ENCODE measurements at places on chromosomes 4 and X. TPM values are rescaled to one million over a fixed set of nuclear protein-coding genes. Genes with fewer than 3 reads are reported as not detected.
A peak's percentile ranks its signal among the peaks of the same experiment; 100 is the strongest.

SCD5 gene
- 4.6 TPM for total RNA-seq

GRCh38 chrX:2928583-2929434, at the start of gene ARSD:
TSS of gene ARSD (minus strand) at chrX:2929339. CDS start at chrX:2929275, 64 bp downstream.
- no peaks in the 10 kb centered on the region for H3K27me3 ChIP-seq
- H3K4me1 ChIP-seq: no peaks in the 10 kb centered on the region
- H3K27ac ChIP-seq: peak within 1 kb of the TSS; percentile 92
- H3K4me3 ChIP-seq: peak within 1 kb of the TSS; percentile 58
- DNase-seq: peak; percentile 91
- no peaks in the 10 kb centered on the region for H3K36me3 ChIP-seq

ZDHHC15 gene
- total RNA-seq: 0.29 TPM

PLAC8 gene
- total RNA-seq: 0.51 TPM

SFRP2 gene
- total RNA-seq: 0.26 TPM

GRCh38 chr4:186058253-186058979, 10.5 kb upstream of the TLR3 start:
- no peaks in the 10 kb centered on the region for H3K4me1 ChIP-seq
- no peak overlapping the region for H3K27ac ChIP-seq
- H3K27me3 ChIP-seq: no peaks in the 10 kb centered on the region
- DNase-seq: no peak
- no peaks in the 10 kb centered on the region for H3K36me3 ChIP-seq

XAGE1B gene
- total RNA-seq: not detected

GRCh38 chr4:85555206-85555605, 80.3 kb downstream of the ARHGAP24 start:
- no peak overlapping the region for H3K4me3 ChIP-seq
- no peak for DNase-seq
- no peaks in the 10 kb centered on the region for H3K36me3 ChIP-seq
- no peaks in the 10 kb centered on the region for H3K27me3 ChIP-seq
- no peaks in the 10 kb centered on the region for H3K4me1 ChIP-seq

DNA sequence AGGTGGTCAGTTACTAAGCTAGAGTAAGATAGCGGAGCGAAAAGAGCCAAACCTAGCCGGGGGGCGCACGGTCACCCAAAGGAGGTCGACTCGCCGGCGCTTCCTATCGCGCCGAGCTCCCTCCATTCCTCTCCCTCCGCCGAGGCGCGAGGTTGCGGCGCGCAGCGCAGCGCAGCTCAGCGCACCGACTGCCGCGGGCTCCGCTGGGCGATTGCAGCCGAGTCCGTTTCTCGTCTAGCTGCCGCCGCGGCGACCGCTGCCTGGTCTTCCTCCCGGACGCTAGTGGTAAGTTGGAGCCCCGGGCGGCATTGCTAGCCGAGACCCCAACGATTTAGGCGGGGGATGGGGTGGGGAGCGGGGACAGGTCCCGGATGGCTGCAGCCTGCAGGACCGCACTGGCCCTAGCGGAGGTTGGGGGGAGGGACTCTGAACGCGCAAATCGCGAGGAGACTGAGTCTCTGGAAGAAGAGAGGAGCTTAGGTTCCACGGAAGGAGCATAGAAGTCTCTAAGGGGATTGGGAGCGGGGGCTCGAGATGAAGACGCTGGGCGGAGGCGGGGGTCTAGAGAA, 573 bp downstream of the HTR2C start:
- H3K4me1 ChIP-seq: no peaks in the 10 kb centered on the region
- H3K36me3 ChIP-seq: no peaks in the 10 kb centered on the region
- no peak overlapping the region for H3K4me3 ChIP-seq
- no peaks in the 10 kb centered on the region for H3K27me3 ChIP-seq
- no peak for DNase-seq

DNA sequence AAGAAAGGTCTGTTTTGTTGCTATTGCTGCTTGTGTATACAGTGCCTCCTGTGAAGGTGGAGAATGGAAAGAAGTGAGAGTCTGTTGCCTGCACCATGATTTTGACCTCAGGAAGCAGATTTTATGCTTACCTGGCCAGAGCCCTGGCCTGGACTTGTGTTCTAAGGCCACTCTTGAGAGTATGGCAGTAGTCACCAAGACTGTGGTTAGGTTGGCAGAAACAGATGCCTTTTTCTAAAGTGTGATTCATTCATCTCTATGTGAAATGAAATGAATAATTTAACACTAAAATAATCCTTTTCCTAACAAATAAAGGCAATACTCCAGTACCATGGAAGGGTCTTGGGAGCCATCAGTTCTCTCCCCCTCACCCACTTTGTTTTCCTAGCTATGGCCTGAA, 161.8 kb downstream of the DCLK2 start:
- no peak overlapping the region for H3K4me3 ChIP-seq
- DNase-seq: no peak
- H3K27me3 ChIP-seq: no peaks in the 10 kb centered on the region
- no peaks in the 10 kb centered on the region for H3K36me3 ChIP-seq

NAP1L2 gene
- 9.3 TPM for total RNA-seq

GRCh38 chr4:105291925-105292324, 145.2 kb downstream of the TET2 start:
- DNase-seq: no peak
- H3K27ac ChIP-seq: no peak overlapping the region
- no peaks in the 10 kb centered on the region for H3K4me1 ChIP-seq
- H3K36me3 ChIP-seq: no peaks in the 10 kb centered on the region

PAGE1 gene
- not detected for total RNA-seq

GRCh38 chr4:184821242-184821641, 4.5 kb downstream of the ACSL1 start:
- no peaks in the 10 kb centered on the region for H3K36me3 ChIP-seq
- H3K4me1 ChIP-seq: no peaks in the 10 kb centered on the region
- no peaks in the 10 kb centered on the region for H3K27me3 ChIP-seq
- no peak overlapping the region for H3K27ac ChIP-seq

SYTL4 gene
- total RNA-seq: 48.0 TPM

DNA sequence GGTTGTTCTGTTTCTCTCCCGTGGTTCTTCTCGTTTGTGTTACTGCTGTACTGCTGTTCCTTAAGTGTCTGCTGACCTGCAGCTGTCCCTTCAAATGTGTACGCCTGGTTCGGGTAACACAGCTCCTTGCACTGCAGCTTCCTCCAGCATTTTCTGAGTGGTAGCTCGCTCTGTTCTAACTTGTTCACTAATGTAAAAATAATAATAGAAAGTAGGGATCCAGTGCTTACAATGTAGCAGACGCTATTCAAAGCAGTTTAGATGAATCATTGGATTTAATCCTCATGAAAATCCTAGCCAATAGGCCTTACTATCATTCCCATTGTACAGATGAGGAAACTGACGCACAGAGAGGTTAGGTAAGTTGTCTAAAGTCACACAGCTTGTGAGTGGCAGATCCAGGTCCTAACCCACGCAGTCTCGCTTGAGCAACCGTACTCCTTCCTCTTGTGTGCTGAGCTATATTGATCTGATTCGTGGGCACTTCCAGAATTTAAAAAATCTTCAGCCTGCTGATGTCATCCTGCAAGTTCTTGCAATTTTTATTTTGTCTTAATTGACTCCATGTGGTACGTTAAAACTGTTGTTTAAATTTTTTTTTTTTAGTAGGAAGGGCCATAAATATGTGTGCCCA, 448.2 kb upstream of the FAT1 start:
- no peak for DNase-seq
- H3K4me3 ChIP-seq: no peak overlapping the region
- no peaks in the 10 kb centered on the region for H3K4me1 ChIP-seq
- H3K27ac ChIP-seq: no peak overlapping the region

DNA sequence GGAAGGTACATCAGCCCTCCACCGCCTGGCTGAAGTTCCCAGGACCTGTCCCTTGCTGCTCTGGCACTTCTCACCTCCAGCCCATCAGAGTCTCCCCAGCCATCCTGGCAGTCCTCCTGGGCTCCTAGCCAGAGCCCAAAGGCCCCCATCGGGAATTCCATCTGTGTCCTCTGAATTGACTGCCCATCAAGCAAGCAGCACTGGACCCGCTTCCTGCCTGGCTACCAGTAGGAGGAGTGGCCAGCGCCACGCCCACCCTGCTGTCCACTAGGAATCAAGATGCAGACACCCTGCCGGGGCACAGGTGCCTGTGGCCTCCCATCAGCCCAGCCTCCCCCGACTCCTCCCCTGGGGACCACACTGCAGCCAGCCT, 47.2 kb downstream of the C4orf50 start:
- no peaks in the 10 kb centered on the region for H3K4me1 ChIP-seq
- no peak overlapping the region for H3K4me3 ChIP-seq
- no peaks in the 10 kb centered on the region for H3K36me3 ChIP-seq
- DNase-seq: no peak

DNA sequence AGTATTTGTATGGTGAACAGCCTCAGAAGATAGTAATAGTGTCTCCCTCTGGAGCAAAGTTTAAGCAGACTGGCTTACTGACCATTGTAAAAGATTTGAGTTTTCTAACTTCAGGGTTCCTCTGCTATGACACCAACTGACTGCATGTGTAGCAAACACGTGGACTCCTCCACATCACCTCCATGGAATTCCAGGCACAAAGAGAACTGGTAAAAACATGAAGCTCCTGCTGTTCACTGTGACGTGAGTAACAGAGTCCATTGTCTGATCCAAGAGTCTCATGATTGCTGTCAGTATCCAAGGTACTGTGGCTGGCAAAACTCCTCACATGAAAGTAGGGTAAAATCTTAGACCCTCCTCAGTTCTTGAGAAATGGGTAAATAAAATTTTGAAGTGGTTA, 107.6 kb upstream of the FAM9B start:
- peak overlapping the region; percentile 39 for H3K27ac ChIP-seq
- no peak for DNase-seq
- H3K4me3 ChIP-seq: no peak overlapping the region
- no peaks in the 10 kb centered on the region for H3K27me3 ChIP-seq
- no peaks in the 10 kb centered on the region for H3K36me3 ChIP-seq

IL13RA2 gene
- not detected for total RNA-seq

DNA sequence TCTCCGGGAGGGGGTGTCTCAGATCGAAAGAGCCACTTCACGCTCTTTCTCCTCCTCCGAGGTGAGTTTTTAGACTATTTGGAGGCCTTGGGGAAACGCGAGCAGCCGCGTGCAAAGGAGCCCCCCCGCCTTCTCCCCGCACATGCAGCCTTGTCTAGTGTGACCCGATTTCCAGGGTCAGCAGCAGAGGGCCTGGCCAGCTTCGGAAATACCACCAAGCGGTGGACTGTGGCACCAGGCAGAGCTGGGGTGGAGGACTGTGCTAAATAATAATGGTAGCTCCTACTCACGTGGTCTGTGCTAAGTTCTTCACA, 79.3 kb upstream of the BCOR start:
- DNase-seq: peak; percentile 37
- peak overlapping the region; percentile 91 for H3K27ac ChIP-seq
- H3K4me1 ChIP-seq: peaks cover 7% of the 10 kb centered on the region
- peak overlapping the region; percentile 58 for H3K4me3 ChIP-seq

PIR gene
- total RNA-seq: 14.9 TPM

TBC1D25 gene
- 4.1 TPM for total RNA-seq

FRMD7 gene
- total RNA-seq: 1.6 TPM

DNA sequence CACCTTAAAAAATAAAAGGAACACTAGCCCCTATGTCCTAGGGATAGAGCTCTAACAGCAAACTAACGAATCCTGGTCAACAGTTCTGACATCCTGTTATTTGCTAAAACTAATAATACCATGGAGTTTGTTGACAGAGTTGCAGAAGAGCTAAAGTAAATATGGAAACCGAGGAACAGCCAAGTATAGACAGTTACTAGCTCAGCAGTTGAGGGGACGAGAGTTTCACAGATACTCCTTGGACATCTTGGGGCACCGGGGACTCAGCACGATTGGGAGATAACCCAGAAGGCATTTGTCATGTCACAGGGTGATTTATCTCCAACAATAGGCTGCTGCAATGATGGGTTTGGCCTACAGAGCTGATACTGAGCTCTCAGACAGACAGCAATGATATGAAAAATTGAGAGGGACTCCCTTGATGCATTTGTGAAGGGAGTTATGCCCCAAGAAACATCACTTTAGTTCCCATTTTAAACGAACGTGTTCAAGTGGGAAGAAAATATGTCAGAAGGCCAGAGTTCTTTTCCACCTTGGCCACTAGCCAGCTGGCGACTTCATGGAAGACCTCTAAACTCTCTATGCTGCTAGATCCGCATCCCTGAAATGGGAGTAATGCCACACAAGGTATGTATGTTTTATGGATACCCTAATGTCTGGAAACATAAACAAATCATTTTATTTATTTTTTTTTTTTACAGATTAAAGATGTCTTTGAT, 48.6 kb downstream of the TSC22D3 start:
- H3K36me3 ChIP-seq: no peaks in the 10 kb centered on the region
- peaks cover 4% of the 10 kb centered on the region for H3K4me1 ChIP-seq
- H3K27me3 ChIP-seq: no peaks in the 10 kb centered on the region
- DNase-seq: no peak
- H3K27ac ChIP-seq: peak overlapping the region; percentile 74

- no peaks in the 10 kb centered on the region for H3K27me3 ChIP-seq
- no peaks in the 10 kb centered on the region for H3K36me3 ChIP-seq
- DNase-seq: no peak
- no peaks in the 10 kb centered on the region for H3K4me1 ChIP-seq
- no peak overlapping the region for H3K4me3 ChIP-seq
Measured at GRCh38 chrX:11754958-11755645, 2.9 kb upstream of the MSL3 start.

PRRG1 gene
- 7.4 TPM for total RNA-seq

DNA sequence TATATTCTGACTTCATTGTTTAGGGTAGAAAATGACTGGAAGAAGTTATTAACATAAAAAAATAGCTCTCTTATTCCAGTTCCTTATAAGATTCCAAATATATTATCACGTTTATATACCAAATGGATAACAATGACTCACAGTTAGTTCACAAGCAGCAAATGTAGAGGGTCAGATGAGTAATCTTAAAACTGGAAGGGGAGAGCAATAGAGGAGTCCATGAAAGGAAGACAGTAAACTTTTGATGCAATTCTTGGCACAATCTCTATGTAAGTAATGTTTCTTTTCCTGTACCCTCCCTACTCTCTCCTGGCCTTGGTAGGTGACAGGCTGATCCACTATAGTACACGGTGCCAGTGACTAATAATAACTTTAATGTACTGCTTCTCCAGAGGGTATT, 259.0 kb upstream of the TRPC5 start:
- H3K4me1 ChIP-seq: no peaks in the 10 kb centered on the region
- H3K36me3 ChIP-seq: no peaks in the 10 kb centered on the region

- H3K36me3 ChIP-seq: no peaks in the 10 kb centered on the region
- H3K4me1 ChIP-seq: no peaks in the 10 kb centered on the region
- DNase-seq: no peak
- H3K4me3 ChIP-seq: no peak overlapping the region
Measured at GRCh38 chrX:20498851-20499635, 232.3 kb upstream of the RPS6KA3 start.

DNA sequence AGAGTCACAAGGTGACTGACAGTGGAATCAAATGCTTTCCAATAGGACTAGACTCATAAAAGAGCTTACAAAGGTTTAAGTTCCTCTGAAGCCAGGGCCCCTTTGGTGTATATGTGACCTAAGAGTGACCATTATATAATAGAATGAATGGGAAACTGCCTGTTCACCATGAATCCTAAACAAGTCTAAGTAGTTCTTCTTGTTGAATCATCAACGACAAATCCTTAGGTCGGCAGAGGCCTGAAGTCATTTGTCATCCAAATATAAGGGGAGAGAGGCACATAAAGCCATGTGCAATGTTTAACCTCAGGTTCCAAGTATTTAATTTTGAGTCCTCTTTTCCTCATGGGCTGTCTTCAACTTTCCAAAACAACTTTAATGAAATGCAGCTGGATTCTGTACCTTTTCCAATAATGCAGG, 122.4 kb downstream of the RASL11B start:
- peak overlapping the region; percentile 45 for H3K27ac ChIP-seq
- H3K27me3 ChIP-seq: no peaks in the 10 kb centered on the region
- H3K4me1 ChIP-seq: peaks cover 2% of the 10 kb centered on the region
- DNase-seq: no peak

- no peak for DNase-seq
- no peak overlapping the region for H3K4me3 ChIP-seq
- H3K27ac ChIP-seq: no peak overlapping the region
- no peaks in the 10 kb centered on the region for H3K27me3 ChIP-seq
- H3K4me1 ChIP-seq: no peaks in the 10 kb centered on the region
Measured at GRCh38 chr4:1111259-1111809, 2.0 kb downstream of the RNF212 start.

USP26 gene
- total RNA-seq: not detected
